ENCODE measurements at places on chromosomes 11 and 22.

GRCh38 chr11:42249956-42250355 lies 790.5 kb upstream of the LRRC4C start:
- peak; percentile 56 for DNase-seq
- H3K27ac ChIP-seq: no peak overlapping the region
- no peaks in the 10 kb centered on the region for H3K27me3 ChIP-seq
- H3K4me1 ChIP-seq: no peaks in the 10 kb centered on the region

- DNase-seq: peak; percentile 90
- H3K4me1 ChIP-seq: no peaks in the 10 kb centered on the region
- no peaks in the 10 kb centered on the region for H3K36me3 ChIP-seq
- no peaks in the 10 kb centered on the region for H3K27me3 ChIP-seq
Observed at GRCh38 chr22:50112151-50113118, 22.6 kb downstream of the MOV10L1 start.

- H3K27me3 ChIP-seq: peaks cover 26% of the 10 kb centered on the region
- peak; percentile 97 for DNase-seq
- H3K36me3 ChIP-seq: no peaks in the 10 kb centered on the region
Observed at GRCh38 chr11:111417766-111418435, 38.8 kb upstream of the POU2AF1 start.

GRCh38 chr11:4459500-4459899 lies 10.4 kb downstream of the OR52K2 start:
- no peaks in the 10 kb centered on the region for H3K27me3 ChIP-seq
- no peak overlapping the region for H3K4me3 ChIP-seq
- DNase-seq: no peak
- no peak overlapping the region for H3K27ac ChIP-seq
- no peaks in the 10 kb centered on the region for H3K4me1 ChIP-seq

GRCh38 chr11:103055221-103055890 lies 36.6 kb downstream of the DCUN1D5 start:
- H3K4me3 ChIP-seq: no peak overlapping the region
- H3K36me3 ChIP-seq: no peaks in the 10 kb centered on the region
- DNase-seq: peak; percentile 41
- H3K27ac ChIP-seq: no peak overlapping the region
- no peaks in the 10 kb centered on the region for H3K27me3 ChIP-seq
- no peaks in the 10 kb centered on the region for H3K4me1 ChIP-seq

DNA sequence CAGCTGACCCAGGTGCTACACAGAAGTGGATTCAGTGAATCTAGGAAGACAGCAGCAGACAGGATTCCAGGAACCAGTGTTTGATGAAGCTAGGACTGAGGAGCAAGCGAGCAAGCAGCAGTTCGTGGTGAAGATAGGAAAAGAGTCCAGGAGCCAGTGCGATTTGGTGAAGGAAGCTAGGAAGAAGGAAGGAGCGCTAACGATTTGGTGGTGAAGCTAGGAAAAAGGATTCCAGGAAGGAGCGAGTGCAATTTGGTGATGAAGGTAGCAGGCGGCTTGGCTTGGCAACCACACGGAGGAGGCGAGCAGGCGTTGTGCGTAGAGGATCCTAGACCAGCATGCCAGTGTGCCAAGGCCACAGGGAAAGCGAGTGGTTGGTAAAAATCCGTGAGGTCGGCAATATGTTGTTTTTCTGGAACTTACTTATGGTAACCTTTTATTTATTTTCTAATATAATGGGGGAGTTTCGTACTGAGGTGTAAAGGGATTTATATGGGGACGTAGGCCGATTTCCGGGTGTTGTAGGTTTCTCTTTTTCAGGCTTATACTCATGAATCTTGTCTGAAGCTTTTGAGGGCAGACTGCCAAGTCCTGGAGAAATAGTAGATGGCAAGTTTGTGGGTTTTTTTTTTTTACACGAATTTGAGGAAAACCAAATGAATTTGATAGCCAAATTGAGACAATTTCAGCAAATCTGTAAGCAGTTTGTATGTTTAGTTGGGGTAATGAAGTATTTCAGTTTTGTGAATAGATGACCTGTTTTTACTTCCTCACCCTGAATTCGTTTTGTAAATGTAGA lies 1.7 kb downstream of the MALAT1 start:
- no peaks in the 10 kb centered on the region for H3K27me3 ChIP-seq
- peaks cover 9% of the 10 kb centered on the region for H3K36me3 ChIP-seq
- H3K27ac ChIP-seq: peak overlapping the region; percentile 100
- H3K4me1 ChIP-seq: peaks cover 9% of the 10 kb centered on the region
- peak; percentile 41 for DNase-seq
